ENCODE measurements at places on chromosomes 6 and 20.

DNA sequence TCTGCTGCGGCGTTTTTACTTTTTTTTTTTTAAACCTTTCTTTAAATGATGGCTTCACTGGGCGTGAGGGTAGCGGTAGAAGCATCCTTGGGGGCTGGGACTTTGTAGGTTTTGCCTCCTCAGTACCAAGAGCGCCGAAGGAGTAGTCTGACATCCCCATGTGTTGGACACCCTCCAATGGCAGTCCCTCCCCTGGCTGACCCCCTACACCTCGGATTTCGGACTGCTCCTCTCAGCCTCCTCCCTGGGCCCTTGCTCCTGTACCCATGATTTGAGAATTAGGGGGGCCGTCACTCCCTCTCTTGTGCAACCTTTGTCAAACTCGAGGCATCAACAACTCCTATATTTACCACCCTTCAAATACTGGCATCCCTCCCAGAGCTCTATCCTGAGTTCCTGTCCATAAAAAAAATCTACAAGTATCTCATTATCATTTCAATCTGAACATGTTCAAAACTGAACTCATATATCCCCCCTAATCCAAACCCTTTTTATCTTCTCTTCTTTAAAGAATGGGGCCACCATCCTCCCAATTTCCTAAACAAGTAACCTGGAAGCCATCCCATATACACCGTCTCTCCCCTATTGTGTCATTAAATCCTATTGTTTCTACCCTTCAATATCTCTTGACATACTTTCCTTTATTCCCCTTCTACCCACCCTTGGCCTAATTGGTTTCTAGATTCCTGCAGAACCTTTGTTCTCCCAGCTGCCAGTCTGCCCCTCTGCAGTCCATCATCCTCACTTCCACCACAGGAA is 1.2 kb upstream of the ARFGEF3 start:
- no peak for DNase-seq

GRCh38 chr6:33161354-33162331 is 30.6 kb downstream of the COL11A2 start:
- peak; percentile 45 for DNase-seq

DNA sequence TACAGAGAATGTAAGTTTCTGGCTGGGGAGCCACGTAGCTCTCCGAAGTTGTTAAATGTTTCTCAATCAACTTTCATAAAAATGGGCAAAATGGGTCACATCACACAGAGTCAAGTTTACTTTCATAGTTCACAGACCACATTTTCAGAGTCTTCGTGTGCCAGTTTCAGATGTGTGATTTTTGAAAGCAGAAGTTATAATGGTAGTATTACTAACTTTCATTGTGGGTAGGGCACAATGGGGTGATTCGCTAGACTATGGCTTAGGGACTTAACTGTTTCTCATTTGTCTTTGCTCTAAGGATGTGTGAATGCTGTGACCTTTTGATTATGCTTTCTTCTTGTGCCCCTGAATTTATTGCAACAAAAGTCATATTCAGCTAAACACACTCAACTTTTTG is 109.0 kb upstream of the SUPT3H start:
- no peak for DNase-seq

GRCh38 chr6:32972353-32973143 is 4.2 kb downstream of the BRD2 start:
- no peak for DNase-seq

DNA sequence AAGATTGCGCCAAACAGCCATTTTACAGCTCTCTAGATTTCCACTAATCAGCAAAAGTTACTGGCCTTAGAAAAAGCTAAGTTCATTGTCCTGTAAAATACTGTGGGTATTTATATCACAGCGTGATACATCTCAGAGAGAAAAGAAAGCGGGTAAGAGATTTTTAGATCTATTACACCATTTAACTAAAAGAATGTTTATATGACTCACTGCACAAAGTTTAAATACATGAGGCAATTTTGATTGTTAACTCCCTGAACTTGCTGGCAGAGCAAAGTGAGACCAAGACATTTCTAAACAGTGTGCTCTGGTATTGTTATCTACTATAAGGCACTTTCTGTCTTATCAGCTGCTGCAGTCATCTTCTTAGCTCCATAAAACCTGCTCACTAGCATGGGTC is 314.3 kb downstream of the EPHA7 start:
- no peak for DNase-seq

DNA sequence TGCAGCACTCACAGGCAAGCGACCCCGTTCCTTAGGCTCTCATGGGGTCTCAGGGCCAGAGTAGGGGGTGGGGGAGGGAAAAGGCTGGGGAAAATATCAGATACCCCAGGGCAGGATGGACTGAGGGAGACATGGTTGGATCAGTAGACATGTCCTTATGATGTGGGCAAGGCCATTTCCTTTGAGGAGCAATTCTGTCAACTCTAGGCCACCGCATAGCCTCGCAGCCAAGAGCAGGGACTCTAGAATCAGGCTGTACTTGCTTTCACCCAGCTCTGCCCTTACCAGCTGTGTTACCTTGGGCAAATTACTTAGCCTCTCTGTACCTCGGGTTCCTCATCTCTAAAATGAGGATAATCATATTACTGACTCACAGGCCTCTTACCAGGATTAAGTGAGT is 2.2 kb upstream of the MAPK13 start:
- no peak for DNase-seq

GRCh38 chr6:127967708-127968107 is 66.8 kb upstream of the THEMIS start:
- DNase-seq = no peak

DNA sequence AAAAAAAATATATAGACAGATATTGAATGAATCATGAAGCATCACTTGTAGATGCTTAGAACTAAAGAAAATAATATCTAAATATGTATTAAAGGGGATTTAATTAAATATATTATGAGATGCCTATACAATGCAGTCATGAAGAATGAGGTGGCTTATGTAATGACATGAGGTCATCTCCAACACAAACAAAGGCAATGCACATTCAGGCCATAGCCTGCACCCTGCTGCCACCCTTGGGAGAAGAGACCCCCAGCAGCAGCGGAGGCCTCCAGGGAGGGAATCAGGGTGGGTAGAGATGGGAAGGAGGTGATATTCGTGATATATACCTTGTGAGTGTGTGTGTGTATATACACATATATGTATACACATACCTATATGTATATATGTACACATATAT is 26.4 kb upstream of the SSTR4 start:
- no peak for DNase-seq

GRCh38 chr20:4014031-4014474 is 1.3 kb downstream of the RNF24 start:
- DNase-seq = peak; percentile 68

DNA sequence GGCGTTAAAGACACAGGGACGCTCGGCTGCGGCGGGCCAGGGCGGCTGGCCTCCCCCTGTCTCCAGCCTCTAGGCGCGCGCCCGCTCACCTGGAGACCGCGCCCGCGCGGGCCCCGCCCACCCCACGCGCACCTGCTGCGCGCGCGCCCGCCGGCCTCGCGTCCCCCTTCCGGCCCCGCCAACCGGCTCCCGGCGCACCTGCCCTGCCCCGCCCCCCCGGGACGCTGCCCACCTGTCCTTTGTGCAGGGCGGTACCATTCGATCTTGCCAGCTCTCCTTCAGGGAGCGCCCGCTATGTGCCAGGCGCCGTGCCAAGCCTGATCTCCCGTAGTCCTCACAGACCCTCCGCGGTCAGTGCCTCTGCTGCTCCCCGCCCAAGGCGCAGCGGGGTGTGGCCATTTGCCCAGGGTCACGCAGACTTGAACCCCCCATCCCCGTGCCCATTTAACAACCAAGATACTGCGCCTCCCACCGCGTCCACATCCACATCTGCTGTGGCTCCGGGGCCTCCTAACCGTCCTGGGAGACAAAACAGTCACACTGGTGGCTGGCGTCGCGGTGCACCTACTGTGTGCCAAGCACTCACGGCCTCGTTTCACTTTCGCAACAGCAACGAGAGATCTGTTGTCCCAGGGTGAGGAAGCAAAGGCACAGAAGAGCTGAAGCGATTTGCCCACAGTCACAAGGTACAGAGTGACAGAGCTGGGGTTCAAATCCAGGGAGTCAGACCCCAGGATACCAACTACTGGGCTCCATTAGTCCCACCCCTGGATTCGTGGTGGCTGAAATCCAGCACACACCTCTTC is 48.1 kb downstream of the NOL4L start:
- no peak for DNase-seq

DNA sequence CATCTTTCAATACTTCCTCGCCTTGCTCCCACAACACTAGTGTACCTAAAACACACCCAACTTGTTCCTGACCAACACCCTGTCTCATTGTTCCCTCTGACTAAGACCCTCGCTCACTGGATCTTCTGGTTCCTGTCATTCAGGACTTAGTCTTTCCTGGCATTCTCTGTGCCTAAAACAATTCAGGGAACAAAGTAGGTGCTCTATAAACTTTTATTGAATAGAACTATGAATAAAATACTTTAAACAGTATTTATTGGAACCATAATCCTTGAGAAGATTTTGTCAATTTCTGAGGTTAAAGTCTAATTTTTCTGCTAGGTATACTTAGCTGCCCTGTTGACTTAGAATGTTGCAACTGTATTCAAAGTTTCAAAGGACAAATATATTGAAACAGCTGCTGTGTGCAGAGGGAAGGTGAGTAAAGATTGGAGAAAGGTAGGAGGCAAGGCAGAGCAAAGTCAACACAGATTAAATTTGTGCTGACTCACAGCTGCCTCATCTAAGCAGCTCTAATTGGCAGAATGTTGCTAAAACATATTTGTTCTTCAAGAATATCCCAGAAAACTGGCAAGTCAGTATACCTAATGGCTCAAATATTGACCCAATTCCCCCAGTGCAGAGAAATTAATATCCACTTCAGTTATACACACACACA is 37.6 kb downstream of the GSTA2 start:
- DNase-seq = no peak

DNA sequence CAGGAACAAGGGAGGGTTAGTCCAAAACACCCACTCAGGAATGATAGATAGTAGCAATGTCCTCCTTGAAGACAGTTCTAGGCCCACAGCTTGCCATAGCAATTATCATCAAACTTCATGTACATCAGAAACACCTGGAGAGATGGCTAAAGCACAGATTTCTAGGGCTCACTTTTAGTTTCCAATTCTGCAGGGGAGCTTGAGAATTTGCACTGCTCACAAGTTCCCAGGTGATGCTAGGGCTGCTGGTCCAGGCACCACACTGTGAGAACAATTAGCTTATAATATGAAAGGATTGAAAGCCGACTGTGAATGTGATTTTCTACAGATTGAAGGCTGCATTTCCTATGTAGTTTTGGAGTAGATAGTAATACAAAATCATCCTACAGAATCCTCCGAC is 3.5 kb downstream of the DEFB126 start:
- no peak for DNase-seq

- DNase-seq = no peak
Observed at GRCh38 chr20:37355252-37356180, 9.6 kb downstream of the SRC start.

DNA sequence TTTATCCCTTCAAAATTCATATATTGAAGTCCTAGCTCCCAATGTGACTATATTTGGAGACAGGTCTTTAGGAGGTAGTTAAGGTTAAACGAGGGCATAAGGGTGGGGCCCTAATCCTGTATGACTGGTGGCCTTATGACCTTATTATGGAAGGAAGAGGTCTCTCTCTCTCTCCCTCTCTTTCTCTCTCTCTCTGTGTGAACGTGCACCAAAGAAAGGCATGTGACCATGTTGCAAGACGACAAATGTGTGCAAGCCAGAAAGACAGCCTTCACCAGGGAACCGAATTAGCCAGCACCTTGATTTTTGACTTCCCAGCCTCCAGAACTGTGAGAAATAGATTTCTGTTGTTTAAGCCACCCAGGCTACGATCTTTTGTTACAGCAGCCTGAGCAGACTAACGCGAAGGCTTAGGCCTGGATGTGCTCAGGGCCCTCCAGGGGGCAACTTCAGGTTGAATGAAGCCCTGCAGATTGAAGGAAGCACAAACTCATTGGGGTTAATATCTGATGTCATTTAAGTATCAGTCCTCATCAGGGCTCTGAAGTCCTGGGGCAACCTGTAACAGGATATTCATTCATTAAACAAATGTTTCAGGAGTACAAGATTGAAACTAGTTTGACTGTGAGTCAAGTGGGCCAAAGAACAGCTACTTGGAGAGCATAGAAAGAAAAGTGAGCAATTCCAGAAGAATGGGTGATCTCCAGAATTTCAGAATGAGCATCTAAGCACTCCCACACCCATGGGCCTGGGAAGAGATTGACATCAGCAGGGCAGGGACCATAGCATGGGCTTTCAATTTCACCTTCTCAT is 157.4 kb upstream of the TNFAIP3 start:
- no peak for DNase-seq

GRCh38 chr20:63857764-63858392 is 3.4 kb upstream of the ABHD16B start:
- no peak for DNase-seq

- no peak for DNase-seq
Observed at GRCh38 chr6:24780206-24780605, 5.5 kb downstream of the GMNN start.

GRCh38 chr20:17172836-17173516 is 53.9 kb upstream of the PCSK2 start:
- no peak for DNase-seq

DNA sequence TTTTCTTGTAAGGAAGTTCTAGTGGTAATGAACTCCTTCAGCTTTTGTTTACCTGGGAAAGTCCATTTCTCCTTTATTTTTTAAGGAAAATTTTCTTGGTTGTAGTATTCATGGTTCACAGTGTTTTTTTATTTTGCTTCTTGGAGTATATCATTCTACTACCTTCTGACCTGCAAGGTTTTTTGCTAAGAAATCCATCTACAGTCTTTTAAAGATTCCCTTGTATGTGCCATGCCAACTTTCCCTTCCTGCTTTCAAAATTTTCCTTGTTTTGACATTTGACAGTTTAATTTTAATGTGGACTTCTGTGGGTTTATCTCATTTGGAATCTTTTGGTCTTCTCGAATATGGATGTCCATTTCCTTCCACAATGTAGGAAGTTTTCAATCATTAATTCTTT is 855.6 kb downstream of the TBC1D32 start:
- DNase-seq = no peak

DNA sequence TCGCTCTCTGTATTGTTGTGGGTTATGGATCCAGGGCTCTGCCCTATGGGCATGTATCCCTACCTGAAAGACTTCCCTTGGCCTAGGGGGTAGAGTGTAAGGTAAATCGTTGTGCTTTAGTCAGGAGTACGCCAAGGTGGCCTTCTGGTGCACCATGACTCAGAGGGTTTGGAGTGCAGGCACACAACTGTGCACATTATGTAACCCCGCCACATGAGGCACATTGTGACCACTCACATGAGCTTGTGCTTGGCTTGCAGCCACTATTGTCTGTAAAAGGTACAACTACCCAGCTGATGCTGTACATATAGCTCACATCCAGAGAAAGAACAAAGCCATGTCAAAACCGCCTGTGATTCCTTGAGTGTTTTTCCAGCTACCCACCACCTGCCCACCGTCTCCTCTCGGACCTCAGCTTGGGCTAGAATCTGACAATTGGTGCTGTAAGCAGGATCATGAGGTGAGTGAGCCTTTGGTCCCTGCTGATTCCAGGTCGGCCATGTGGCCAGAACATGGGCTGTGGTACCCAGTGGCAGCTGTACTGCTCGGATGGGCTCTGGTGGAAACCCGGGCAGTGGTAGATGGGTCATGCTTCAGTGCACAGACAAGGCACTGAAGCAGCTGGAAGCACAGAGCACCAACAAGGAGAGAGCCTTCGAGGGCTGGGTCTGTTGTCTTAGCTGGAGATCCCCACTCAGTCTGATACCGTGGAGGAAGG is 33.8 kb downstream of the HDDC2 start:
- no peak for DNase-seq

Measured in NCI-H446 (cell line).